ENCODE measurements at places on chromosomes 5 and 9. TPM values are rescaled to one million over a fixed set of nuclear protein-coding genes. Genes with fewer than 3 reads are reported as not detected.

- no peaks in the 10 kb centered on the region for H3K27me3 ChIP-seq
- DNase-seq, result no peak
- H3K36me3 ChIP-seq, result peaks cover 6% of the 10 kb centered on the region
- no peak overlapping the region for H3K4me3 ChIP-seq
These were observed 7.8 kb downstream of the YIPF5 start for GRCh38 chr5:144162686-144163085.

GRCh38 chr9:137149363-137149762, 10.4 kb downstream of the GRIN1 start:
- H3K27me3 ChIP-seq, result no peaks in the 10 kb centered on the region
- no peak for DNase-seq
- H3K36me3 ChIP-seq, result no peaks in the 10 kb centered on the region
- no peak overlapping the region for H3K27ac ChIP-seq
- no peak overlapping the region for H3K4me3 ChIP-seq
- no peaks in the 10 kb centered on the region for H3K4me1 ChIP-seq

DNA sequence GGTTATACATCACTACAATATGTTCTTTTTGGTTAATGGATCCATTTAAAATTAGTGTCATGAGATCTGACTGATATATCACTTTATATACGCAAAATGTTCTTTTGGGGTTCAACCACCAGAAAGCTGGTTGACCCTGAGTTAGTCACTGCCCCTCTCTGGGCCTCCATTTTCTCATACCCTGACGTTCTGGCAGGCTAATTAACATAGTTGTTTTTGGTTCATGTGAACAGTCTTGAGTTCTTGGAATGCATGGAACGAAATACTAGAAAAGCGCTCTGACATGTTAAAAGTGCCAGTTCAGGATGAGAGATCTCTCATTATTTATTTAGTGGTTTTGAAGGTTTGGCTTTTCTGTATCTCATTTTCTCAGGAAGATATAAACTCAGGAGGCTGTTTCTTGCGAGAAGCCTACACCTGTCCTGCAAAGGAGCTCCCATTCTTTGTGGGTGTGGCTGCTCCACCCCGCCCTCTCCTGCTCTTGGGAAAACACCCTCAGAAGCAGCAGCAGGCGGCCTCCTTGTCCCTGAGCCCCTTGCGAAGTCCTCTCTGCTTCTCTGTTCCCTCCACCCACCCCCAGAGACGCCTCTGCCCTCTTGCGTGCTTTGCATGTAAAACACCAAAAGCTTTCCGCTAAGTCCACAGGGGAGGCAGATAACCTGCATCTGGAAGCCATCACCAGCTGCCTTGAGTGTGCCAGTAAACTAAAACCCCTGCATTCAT, 302.4 kb upstream of the PANK3 start:
- no peaks in the 10 kb centered on the region for H3K27me3 ChIP-seq
- H3K36me3 ChIP-seq, result no peaks in the 10 kb centered on the region
- H3K4me1 ChIP-seq, result no peaks in the 10 kb centered on the region

SPINK5 gene
- total RNA-seq, result not detected

ZNG1E gene
- total RNA-seq, result 39.7 TPM

DNA sequence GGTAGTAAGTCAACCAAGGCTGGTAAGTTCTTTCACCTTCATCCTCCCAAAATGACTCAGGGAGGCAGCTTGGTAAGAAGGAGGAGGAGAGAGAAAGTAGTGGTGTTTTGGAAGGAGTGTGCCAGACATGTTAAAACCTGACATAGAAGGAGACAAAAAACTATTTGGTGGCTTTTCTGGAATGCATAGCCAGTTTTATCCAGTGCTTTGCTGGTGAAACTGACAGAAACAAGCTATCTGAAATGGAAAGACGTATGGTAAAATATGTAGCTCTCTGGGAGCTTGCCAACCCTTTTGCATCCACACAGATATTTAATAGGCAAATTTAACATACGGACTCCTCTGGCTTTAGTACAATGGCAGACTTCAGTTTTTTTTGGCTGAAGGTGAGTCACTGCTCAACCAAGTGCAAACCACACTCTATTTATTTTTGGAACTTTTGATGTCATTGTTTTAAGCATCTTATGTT, 45.4 kb downstream of the RAB14 start:
- H3K4me3 ChIP-seq, result no peak overlapping the region
- peaks cover 71% of the 10 kb centered on the region for H3K36me3 ChIP-seq
- no peak for DNase-seq
- no peaks in the 10 kb centered on the region for H3K4me1 ChIP-seq

DNA sequence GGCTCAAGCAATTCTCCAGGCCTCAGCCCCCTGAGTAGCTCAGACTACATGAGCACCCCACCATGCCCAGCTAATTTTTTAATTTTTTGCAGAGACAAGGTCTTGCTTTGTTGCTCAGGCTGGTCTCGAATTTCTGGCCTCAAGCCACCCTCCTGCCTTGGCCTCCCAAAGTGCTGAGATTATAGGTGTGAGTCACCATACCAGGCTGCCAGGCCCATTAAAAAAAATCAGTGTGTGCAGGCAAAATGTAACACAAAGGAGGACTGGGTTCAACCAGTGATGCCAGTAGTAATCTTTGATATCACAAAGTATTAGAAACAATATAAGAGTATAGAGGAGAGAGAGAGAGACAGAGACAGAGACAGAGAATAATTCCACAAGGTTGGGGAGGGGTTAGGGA, 322.7 kb downstream of the MSX2 start:
- DNase-seq, result no peak
- no peak overlapping the region for H3K4me3 ChIP-seq
- no peaks in the 10 kb centered on the region for H3K36me3 ChIP-seq

DNA sequence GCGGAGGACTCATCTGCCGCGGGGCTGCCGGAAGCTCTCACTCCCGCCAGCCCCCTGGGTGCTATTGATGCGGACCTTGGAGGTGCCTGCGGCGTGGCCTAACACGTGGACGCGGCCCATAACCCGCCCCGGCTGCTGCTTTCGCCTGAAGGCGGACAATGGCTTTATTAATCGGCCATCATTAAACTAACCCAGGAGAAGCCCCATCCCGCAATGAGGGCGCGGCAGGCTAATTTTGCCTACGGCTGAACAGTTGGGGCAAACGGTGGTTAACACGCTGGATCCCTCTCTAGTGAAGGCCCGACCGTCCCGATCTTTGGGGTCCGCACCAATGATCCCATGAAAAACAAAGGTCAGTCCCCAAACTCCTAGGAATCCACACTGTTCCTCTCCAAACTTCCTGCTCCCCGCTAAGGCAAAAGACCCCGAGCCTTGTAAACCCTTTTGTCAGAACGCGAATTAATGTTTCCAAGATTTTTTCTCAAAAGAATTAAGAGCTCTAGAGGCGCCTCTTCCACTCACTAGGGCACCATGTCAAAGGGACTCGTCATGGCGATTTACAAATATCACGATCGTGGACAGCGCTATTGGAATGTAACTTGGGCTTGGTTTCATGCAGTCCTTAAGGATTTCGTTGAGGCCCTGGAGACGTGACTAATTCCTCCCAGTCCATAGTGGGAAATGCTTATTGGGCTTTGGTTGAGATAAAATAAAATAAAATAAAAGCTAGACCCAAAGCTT, 193.1 kb downstream of the MEF2C start:
- H3K4me3 ChIP-seq, result no peak overlapping the region
- DNase-seq, result no peak

- H3K27me3 ChIP-seq, result no peaks in the 10 kb centered on the region
- no peak for DNase-seq
- H3K27ac ChIP-seq, result no peak overlapping the region
- H3K36me3 ChIP-seq, result no peaks in the 10 kb centered on the region
These were observed 135.8 kb upstream of the FOXD4L5 start for GRCh38 chr9:65420771-65421170.

ZNF454 gene
- not detected for total RNA-seq

GRCh38 chr5:105218018-105218417, 1655.4 kb upstream of the NUDT12 start:
- H3K4me1 ChIP-seq, result no peaks in the 10 kb centered on the region
- H3K27me3 ChIP-seq, result no peaks in the 10 kb centered on the region
- no peaks in the 10 kb centered on the region for H3K36me3 ChIP-seq
- no peak for DNase-seq
- no peak overlapping the region for H3K4me3 ChIP-seq

GRCh38 chr5:74321326-74321725, 319.2 kb downstream of the ENC1 start:
- DNase-seq, result no peak
- no peaks in the 10 kb centered on the region for H3K36me3 ChIP-seq
- no peaks in the 10 kb centered on the region for H3K27me3 ChIP-seq
- H3K27ac ChIP-seq, result no peak overlapping the region

GRCh38 chr9:94867281-94867841, 140.9 kb downstream of the AOPEP start:
- no peaks in the 10 kb centered on the region for H3K36me3 ChIP-seq
- peaks cover 15% of the 10 kb centered on the region for H3K4me1 ChIP-seq
- no peaks in the 10 kb centered on the region for H3K27me3 ChIP-seq
- no peak overlapping the region for H3K27ac ChIP-seq
- no peak overlapping the region for H3K4me3 ChIP-seq
- DNase-seq, result no peak

DNA sequence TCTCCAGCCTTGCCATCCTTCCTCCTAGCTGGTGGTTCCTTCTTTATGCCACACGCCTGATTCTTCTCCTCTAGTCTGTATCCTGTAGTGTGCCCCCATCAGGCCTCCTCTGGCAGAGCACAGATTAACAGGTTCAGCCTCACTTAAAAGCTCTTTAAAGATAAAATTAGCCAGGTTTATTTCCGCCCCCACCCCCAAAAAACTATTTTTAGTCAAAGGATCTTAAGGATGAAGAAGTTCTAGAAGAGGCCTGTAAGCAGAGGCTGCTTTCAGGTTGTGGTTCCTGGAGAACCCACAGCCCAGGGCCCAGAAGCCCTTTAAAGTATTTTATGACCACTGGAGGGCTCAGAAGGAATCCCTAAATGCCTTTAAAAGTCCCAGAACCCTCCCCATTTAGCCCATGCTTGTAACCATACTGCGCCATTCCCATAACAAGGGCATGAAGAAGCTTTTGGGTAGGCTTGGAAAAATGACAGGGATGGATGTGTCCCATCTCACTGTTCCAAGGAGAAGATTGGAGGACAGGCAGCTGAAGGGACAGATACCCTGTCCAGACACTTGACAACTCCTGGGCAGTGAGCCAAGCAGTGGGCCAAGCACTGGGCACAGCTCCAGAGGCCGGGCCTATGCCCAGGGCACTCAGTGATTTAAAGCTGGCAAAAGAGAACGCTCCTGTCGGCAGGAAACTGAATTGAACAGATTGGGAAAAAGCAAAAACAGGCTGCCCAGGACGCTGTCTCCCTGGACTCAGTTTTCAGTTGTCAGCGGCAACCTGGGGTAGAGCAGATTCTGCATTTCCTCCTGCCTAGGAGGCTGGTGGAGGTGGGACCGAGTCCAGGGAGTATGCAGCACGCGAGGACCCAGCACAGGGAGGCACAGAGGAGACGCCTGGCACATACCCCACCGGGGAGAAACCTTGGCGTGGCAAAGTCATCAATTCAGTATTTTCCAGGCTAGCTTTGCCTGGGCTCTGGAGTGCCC, 106.3 kb upstream of the SSBP2 start:
- no peak for DNase-seq
- H3K4me3 ChIP-seq, result no peak overlapping the region
- H3K36me3 ChIP-seq, result no peaks in the 10 kb centered on the region
- no peaks in the 10 kb centered on the region for H3K27me3 ChIP-seq

GRCh38 chr5:10233505-10233904, 16.2 kb downstream of the ATPSCKMT start:
- H3K4me1 ChIP-seq, result no peaks in the 10 kb centered on the region
- H3K27ac ChIP-seq, result no peak overlapping the region
- no peak overlapping the region for H3K4me3 ChIP-seq

- H3K4me3 ChIP-seq, result no peak overlapping the region
- no peak overlapping the region for H3K27ac ChIP-seq
- no peaks in the 10 kb centered on the region for H3K4me1 ChIP-seq
- DNase-seq, result no peak
- no peaks in the 10 kb centered on the region for H3K27me3 ChIP-seq
These were observed 7.3 kb downstream of the VLDLR start for GRCh38 chr9:2628919-2629318.

ADAMTS12 gene
- total RNA-seq, result not detected

DNA sequence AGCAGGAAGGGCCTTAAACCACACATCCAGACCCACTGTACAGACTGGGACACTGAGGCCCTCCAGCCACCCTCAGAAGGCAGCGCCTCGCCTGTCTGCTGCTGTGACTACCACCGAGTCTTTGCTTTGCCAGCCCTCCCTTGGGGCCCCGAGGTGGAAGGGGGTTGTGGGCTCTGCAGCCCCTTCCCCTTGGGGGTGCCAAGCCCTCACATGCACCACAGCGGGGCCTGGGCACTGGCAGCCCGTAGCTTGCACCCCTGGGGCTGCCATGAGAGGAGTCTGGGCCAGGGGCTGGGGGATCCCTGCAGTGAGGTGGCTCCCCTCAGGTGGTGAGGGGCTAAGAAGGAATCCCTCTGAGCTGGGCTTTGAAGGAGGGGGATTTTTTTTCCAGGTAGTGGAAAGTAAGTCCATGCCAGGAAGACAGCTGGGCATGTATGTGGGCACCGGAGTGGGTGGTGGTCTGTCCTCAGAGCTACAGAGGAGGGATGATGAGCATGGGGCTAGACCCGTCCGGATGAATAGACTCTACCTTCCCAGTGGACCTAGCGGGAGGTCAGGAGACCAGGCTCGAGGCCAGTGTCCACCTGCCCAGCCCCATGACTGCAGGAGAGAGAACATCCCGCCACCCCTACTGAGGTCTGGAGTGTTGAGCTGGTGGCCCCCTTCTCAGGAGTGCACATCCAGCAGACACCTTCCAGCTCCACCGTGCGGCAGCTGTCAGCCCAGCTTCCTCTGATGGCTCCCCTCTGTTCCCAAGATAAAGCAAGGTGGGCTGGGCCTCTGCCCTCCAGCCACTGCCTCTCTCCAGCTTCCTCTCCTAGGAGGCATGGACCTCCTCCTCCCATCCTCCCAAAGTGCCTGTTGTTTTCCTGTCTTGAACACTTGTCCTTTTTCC, 15.9 kb downstream of the FLT4 start:
- DNase-seq, result no peak
- no peaks in the 10 kb centered on the region for H3K27me3 ChIP-seq
- no peaks in the 10 kb centered on the region for H3K36me3 ChIP-seq

CEP72 gene
- total RNA-seq, result 25.6 TPM

FGF10 gene
- not detected for total RNA-seq

DNA sequence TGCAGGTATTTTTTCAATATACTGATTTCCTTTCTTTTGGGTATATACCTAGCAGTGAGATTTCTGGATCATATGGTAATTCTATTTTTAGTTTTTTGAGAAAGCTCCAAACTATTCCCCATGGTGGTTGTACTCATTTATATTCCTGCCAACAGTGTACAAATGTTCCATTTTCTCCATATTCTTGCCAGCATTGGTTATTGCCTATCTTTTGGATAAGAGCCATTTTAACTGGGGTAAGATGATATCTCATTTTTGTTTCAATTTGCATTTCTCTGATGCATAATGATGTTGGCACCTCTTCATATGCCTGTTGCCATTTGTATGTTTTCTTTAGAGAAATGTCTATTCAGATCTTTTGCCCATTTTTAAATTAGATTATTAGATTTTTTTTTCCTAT, 85.6 kb upstream of the FST start:
- peaks cover 2% of the 10 kb centered on the region for H3K27me3 ChIP-seq
- H3K36me3 ChIP-seq, result no peaks in the 10 kb centered on the region
- no peak overlapping the region for H3K4me3 ChIP-seq
- H3K27ac ChIP-seq, result no peak overlapping the region
- H3K4me1 ChIP-seq, result no peaks in the 10 kb centered on the region

Measured in T-cell (primary cell).